ENCODE measurements at places on chromosomes 1 and 21.

- DNase-seq = no peak
Measured at GRCh38 chr1:185260611-185261010, 56.4 kb downstream of the IVNS1ABP start.

DNA sequence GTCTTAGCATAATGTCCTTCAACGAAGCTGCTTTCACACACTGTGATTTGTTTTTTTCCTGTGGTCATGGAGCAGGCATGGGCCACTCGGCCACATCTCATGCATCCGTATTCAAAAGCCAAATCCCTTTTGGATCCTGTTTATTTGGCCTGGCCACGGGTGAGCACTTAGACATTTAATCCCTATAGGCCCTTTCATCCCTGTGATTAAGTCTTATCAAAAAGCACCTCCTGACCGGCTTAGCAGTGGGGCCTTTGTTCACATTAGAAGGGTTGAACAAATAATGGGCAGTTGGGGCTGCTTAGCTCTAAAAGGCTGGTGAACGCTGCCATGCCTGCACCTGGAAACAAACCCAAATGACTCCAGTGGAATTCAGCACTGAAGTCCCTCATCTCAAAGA, 2.0 kb downstream of the KCNE2 start:
- peak; percentile 35 for DNase-seq

DNA sequence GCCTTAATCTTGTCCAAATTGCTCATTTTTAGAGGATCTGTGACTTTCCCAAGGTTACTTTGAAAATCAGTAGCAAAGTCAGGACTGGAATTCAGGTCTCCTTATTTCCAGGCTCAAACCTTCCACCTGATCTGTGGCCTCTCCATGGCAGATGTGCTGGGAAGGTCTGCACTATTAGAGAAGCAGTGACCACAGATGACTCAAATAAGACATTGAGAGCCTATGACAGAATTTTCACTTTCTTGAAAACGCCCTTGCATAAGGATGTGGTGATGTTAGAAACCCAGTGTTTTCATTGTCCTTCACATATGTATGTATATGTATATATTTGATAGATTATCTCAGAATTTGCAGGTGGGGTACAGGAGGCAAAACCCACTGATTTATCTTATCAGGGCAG, 45.3 kb downstream of the TTC39A start:
- DNase-seq = no peak

- no peak for DNase-seq
Measured at GRCh38 chr1:117403597-117403996, 36.3 kb downstream of the MAN1A2 start.

- no peak for DNase-seq
Measured at GRCh38 chr1:211753649-211754251, 76.8 kb downstream of the LPGAT1 start.

GRCh38 chr1:159938211-159938852, 7.1 kb downstream of the IGSF9 start:
- DNase-seq = no peak

- no peak for DNase-seq
Measured at GRCh38 chr1:19038096-19038495, 81.6 kb upstream of the IFFO2 start.

GRCh38 chr1:115838431-115839028, 2.4 kb downstream of the NHLH2 start:
- DNase-seq = no peak

DNA sequence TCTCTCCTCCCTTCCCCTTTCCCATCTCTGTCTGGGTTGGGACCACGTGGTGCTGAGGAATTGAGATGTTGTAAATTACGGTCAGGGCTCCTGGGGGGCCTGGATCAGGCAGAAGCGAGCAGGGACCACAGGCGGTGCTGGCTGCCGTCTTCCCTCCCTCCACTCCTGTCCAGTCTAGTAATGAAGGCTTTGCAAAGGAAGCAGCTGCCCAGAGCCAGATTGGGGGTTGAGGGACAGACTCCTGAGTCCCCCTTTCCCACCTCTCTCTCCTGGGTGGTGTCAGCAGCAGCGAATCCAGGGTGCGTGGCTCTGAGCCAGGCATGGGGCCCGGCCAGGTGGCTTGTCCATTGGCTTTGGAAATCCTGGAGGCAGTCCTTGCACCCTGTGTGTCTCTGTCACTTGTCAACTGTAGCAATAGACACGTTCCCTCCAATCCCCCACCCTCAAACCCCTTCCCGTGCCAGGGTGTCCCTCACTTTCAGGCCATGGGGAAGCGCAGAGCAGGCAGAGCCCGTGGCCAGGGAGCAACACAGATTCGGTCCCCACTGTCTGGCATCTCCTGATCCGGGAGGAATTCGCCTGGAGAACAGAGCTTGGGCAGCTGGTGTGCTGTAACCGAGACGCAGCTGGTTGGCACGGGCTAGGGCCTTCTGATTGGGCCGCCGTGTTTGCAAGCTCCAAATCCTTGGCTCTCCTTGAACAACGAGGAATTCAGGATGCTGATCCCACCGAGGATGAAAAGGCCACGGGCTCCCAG, 64.8 kb upstream of the WNT4 start:
- no peak for DNase-seq

- no peak for DNase-seq
Measured at GRCh38 chr1:84377480-84378095, 20.7 kb upstream of the DNASE2B start.

GRCh38 chr1:24027838-24028468, 47.8 kb upstream of the SRSF10 start:
- no peak for DNase-seq

- DNase-seq = no peak
Measured at GRCh38 chr21:15775981-15776380, 46.2 kb downstream of the USP25 start.

DNA sequence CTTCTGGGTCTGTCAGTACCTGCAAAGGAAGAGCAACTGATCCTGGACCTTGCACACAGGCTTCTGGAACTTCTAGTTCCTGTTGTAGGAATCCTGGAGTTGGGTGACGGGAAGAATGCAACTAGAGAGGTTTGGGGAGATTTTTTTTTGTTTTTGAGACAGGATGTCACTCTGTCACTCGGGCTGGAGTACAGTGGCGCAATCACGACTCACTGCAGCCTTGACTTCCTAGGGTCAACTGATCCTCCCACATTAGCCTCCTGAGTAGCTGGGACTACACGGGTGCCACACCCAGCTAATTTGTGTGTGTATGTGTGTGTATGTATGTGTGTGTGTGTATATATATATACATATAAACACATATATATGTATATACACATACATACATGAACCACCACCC, 18.8 kb downstream of the ENTREP3 start:
- DNase-seq = no peak

DNA sequence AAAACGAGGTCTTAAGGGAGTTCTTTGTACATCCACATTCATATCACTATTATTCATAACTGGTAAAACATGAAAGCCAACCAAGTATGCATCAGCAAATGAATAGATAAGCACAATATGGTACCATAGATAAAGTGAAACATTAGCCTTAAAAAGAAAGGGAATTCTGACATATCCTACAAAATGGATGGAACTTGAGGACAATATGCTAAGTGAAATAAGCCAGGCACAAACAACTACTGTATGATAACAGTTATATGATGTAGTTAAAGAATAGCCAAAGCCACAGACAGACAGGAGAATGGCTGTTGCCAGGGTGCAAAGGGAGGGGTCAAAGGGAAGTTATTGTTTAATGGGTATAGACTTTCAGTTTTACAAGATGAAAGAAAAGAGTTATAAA, 148.9 kb downstream of the EIF4G3 start:
- no peak for DNase-seq

GRCh38 chr1:238568735-238569134, 678.0 kb upstream of the ZP4 start:
- no peak for DNase-seq

- no peak for DNase-seq
Measured at GRCh38 chr1:77385551-77385950, 103.7 kb downstream of the AK5 start.

GRCh38 chr1:7538849-7539768, 232.0 kb upstream of the VAMP3 start:
- DNase-seq = no peak

GRCh38 chr21:31911138-31911907, 38.5 kb downstream of the HUNK start:
- no peak for DNase-seq

DNA sequence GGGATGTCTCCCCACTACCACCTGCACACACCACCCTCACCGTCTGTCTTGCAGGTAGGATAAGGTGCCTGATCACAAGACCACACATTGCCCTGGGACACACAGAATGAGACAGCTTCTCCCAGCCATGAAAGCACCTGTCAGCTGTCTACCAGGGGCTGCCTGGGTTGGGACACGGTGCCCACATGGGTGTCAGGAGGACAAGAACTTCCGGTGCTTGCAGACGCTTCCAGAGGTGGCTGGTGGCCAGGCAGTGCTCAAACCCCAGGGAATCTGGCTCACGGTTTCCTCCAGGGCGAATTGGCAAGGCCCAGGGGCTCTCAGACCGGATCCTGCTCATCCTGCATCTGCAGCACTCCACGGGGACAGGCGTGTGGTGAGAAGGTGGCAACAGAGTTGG, 182.6 kb upstream of the ARHGEF16 start:
- no peak for DNase-seq

DNA sequence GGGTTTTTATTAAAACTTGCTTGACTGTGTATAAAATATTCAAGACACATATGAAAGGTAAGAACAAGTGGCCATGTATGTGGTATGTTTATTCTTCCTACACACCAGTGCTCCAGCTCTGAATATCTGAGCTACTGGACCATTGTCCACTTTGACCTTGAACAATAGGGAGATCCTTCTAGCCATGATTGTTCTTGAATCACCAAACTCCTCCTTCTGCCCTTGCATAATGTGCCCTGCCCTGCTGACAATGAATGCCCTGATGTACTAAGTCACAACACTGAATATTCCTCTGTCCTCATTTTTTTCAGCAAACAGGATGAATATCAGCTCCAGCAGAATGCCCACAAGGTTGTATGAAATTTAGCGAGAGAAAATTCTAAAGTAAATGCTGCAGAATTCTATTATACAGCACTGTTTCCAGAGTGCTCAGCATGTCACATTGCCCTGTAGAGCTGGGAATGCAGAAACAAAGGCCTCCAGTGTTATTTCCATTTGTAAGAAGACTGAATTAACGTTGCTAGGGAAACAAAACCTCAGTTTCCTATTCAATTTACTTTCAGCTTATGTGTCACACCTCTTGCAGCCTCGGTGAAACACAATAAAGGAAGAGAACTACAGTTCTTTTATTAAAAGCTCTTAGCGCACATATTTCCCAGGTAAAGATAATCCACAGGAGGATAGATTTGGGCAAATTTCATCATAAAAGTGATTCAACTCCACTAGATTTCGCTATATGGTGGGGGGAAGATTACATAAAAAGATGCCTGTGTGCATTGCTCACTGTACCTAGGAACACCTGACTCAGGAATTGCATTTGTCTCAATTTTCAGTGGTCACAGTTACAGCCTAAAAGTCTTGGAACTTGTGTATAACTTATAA, 187.4 kb upstream of the ATP1B1 start:
- DNase-seq = no peak

- DNase-seq = no peak
Measured at GRCh38 chr1:53771648-53772047, 32.7 kb upstream of the GLIS1 start.

DNA sequence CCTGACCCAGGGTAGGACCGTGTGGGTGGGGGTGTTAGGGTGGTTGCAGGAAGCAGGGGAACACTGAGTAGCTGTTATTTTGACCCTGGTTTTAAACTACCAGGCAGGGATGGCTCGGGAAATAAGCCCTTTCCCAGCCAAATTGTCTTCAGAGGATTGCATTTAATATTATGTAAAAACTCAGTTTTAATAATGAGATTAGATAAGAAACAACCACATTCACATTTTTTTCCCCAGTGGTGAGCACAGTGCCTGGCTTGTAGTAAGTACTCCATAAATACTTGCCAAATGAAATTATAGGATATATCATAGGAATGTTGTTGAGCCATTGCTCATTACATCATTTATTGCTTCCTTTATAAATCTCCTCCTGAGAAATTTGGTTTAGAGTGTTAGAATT, 3.1 kb upstream of the ACP6 start:
- DNase-seq = no peak

- no peak for DNase-seq
Measured at GRCh38 chr1:94796266-94796665, 23.9 kb upstream of the SLC44A3 start.

DNA sequence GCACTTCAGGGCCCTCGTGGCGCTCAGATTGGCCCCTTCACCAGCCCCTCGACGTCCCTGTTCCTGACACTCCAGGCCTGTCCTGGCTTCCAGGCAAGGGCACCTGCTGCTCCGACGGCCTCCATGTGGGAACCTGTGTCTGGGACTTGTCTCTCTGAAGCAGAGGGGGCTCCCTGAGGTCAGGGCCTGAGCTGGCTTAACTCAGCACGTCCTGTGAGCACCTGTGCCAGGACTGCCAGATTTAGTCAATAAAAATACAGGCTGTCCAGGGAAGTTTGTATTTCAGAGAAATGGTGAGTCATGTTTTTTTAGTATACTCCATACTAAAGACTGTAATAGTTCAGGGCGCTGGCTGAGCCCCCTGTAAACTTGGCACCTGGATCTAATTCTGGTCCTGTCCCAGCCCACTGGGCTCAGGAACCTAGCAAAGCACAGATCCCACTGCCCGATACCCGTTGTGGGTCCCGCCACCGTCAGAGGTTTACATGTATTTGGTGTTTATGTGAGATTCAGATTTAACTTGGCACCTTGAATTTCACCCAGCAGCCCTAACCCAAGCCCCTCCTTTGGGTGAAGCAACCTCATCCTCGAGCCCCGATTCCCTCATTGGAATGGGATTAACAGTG, 109.9 kb upstream of the IFFO2 start:
- DNase-seq = no peak

DNA sequence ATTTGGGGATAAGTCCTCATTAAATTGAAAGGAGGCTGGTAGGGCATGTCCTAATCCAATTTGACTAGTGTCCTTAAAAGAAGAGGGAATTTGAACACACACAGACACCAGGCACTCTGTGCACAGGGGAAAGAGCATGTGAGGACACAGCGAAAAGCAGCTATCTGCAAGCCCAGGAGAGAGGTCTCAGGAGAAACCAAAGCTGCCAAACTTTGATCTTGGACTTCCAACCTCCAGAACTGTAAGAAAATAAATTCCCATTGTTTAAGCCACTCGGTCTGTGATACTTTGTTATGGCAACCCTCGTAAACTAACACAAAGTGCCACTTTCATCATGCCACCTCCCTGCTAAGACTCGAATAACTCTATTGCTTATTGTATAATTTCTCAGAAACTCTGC, 13.8 kb downstream of the PLA2G4A start:
- DNase-seq = no peak

DNA sequence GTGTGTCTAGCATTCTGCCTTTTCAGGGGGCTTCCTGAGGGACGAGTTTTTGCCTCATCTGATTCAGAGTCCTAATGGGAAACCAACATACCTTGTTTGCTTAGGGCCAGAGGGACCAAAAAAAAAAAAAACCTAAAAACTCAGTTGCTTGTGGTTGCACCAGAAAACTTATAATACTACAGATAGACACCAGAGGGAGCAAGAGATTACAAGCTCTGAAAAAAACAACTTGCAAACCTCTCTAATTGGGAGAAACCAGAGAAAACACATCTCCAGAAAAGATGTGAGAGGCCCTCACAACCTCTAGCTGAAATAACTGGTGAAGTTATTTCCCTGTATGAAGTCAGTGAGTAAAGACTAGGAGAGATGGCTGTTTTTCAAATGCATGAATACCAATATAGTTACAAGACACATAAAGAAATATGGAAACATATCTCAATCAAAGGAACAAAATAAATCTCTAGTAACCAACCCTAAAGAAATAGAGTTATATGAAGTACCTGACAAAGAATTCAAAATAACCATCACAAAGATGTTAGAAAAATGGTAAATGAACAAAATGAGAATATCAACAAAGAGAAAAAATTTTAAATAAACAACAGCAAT, 233.7 kb upstream of the NFIA start:
- DNase-seq = no peak
